GM13976 (cell line): ENCODE measurements at places on chromosomes 3 and 15.

- no peak for DNase-seq
Measured at GRCh38 chr15:99486371-99487336, 79.1 kb upstream of the MEF2A start.

DNA sequence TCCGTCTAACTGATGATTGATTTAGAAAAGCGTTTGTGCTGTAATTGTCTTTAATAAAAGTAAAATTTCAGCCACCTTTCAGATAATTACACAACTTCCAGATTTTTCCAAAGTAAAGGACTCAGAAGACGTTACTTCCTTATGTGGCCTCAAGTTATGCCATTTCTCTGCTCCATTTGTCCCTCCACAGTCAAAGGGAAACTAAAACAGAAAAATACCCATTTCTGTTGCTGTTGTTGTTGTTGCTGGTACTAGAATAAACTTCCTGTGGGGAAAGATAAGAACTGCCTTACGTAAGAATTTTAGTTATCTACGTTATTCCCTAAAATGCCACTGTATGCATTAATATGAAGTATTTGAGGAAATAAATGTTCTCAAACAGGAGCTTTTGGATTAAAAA, 153.9 kb downstream of the P3H2 start:
- DNase-seq: no peak

DNA sequence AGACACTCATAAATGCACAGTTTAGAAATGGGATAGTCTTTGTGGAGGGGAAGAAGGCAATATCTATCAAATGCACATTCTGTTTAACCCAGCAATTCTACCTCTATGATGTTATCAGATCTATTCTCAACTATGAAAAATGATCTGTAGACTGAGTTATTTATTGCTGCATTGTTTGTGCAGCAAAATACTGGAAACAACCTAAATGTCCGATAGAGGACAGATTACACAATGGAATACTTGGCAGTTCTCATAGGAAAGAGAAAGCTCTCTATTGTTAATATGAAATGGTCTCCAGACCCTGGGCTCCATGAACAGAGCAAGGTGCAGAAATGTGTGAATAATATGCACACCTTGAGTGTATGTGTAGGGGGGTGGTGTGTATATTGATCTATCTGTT, 49.0 kb upstream of the SELENOK start:
- no peak for DNase-seq

DNA sequence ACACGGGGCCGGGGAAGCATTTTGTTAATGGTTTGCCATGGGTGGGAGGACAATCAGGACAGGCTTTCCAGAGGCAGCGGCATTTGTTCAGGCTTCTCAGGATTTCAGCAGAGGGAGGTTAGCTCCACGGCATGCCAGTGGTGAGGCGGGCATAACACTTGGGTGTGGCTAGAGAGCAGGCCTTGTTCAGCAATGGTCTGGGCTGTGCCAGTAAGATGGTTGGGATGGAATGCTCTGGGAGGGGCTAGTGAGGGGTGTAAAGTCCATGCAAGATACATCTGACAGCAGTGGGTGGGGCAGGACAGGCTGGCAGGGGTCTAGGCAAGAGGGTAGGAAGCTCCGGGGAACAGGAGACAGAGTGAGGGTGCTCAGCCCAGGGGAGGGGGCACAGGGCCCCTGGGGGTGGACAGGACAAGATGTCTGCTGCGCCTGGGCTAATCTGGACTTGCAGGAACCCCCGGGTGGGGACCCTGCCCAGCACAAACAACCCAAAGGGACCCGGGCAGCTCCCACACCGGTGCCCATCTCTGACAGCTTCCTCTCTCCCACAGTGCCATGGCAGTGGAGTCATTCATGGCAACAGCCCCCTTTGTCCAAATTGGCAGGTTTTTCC, 8.4 kb downstream of the TMEM43 start:
- DNase-seq: no peak

- DNase-seq: no peak
Measured at GRCh38 chr3:122690096-122690495, 9.5 kb downstream of the PARP14 start.

DNA sequence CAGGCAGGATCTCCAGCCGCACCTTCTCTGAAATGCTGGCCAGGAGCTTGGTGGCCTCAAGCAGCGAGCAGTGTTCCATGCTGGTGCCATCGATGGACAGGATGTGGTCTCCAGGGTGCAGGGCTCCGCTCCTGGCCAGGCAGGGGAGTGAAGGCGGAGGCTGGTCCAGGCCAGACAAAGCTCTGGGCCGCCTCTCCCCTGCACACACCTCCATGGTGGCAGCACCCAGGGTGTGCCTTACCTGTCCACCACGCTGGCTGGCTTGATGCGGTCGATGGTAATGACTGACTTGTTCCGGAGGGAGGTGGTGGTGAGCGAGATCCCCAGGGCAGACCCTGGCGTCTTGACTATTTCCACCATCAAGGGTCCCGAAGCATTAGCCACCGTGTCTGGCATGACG, 20.0 kb downstream of the GRIP2 start:
- DNase-seq: no peak

DNA sequence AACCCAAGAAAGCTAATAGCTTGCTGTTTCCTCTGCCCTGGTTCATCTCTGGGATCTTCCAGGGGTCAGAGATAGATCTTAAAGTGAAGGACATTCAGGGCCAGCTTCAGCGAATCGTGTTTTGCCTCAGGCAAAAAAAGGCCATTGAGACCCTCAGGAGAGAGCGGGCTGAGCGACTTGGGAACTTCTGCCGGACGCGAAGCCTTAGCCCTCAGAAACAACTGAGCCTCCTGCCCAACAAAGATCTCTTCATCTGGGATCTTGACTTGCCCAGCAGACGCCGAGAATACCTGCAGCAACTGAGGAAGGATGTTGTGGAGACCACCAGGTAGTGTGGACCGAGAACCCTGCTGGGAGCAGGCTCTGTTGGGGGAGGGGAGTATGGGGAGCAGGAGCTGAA, 42.5 kb downstream of the CDAN1 start:
- DNase-seq: no peak

DNA sequence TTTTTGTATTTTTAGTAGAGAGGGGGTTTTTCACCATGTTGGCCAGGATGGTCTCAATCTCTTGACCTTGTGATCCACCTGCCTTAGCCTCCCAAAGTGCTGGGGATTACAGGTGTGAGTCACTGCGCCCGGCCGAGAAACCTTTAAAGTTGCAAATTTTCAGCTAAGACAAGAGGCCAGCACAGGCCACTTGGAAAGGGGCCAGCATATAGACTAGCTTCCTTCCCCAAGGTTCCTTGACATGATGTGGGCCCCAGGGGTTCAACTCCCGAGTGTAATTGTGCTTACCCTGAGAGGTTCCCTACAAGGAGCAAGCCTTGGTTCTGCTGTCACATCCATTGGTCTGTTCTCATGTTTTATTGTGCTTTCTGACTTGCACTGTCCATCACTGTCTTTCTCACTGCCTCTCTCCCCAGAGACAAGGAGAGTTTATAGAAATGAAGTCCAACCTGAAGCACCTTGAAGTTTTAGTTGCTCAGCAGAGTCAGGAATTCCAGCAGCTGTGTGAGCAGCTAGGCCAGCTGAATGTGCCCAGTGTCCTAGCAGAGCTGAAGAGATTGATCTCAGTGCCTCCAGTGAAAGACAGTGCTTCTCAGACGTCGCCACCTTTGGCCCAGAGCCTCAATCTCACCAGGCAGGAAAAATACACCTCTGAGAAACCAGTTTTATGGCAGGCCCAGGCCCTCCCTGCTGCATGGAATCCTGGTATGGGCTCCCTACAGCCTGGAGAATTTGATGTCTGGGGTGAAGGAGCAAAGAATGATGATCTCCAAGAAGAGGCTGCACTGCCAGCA, 21.1 kb downstream of the C3orf62 start:
- DNase-seq: no peak

DNA sequence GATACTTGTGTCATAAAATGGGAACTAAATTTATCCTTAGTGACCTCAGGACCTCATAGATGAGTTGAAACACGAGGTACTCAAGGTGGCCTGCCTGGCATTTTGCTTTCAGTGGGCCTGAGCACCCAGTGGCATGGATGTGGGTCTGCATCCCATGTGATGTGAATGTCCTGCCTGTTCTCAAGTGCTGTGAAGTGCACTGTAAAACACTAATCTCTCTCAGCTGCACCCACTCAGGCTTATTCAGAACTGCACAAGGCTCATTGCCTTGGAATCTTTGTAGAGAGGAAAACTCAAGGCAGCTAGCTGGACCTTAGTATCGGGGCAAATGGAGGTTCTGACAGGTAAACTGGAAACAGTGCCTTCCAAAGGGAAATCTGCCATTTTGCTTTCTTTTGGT, 767.0 kb downstream of the TUSC7 start:
- no peak for DNase-seq

- no peak for DNase-seq
Measured at GRCh38 chr3:145971186-145971585, 189.8 kb downstream of the PLOD2 start.

DNA sequence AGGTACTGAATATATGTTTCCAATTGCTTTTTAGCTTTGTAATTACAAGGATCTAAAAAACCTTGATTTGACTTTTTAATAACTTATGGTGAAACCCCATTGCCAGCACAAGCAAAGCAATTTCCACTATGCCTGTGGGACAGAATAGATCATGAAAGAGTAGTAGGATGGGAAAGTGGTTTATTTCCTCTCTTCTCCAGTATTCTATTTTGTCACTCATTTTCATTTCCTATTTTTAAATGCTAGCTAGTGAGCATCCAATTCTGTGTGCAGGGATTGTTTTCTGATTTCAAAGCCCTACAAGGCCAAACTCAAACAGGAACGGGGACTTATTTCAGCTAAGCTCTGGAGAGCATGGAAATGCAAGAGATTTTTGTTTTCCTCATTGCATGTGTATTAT, 132.0 kb upstream of the TGFBR2 start:
- DNase-seq: no peak

DNA sequence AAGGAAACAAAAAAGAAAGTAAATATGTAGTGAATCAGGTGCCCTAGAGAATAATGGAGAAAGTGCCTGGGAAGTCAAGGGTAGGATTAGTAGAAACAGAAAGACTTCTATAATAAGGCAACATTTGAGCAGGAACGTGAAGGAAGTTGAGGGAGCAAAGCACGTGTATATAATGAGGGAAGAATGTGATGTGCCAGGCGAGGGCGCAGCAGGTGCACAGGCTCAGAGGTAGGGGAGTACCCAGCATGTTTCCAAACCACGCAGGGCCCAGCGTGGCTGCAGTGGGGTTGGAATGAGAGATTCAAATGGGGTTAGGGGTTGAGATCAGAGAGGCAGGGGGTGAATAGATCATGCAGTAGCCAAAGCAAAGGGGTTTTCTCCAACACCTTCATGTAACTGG, 91.9 kb upstream of the VGLL4 start:
- DNase-seq: no peak

GRCh38 chr3:72414481-72415016, 433.7 kb downstream of the SHQ1 start:
- no peak for DNase-seq

- no peak for DNase-seq
Measured at GRCh38 chr3:112649478-112649735, 8.5 kb upstream of the CCDC80 start.

DNA sequence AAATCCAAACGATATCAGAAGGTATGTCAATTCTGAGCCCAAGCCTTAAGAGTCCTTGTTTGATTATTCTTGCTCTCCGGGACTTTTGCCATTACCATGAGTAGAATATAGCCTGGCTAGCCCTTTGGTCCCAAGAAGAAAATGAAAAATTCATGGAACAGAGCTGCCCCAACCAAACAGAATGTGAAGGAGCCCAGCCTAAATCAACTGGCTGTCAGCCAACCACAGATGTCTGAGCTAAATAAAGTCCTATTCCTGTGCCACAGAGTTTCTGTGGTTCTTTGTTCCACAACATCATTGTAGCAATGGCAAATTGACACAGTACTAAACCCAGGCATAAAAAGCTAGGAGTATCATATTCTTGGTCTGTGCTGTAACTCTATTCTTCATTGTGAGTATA, 185.2 kb downstream of the CPNE4 start:
- no peak for DNase-seq
